ENCODE measurements at places on chromosomes 7 and 10. TPM values are rescaled to one million over a fixed set of nuclear protein-coding genes. Genes with fewer than 3 reads are reported as not detected.

DNA sequence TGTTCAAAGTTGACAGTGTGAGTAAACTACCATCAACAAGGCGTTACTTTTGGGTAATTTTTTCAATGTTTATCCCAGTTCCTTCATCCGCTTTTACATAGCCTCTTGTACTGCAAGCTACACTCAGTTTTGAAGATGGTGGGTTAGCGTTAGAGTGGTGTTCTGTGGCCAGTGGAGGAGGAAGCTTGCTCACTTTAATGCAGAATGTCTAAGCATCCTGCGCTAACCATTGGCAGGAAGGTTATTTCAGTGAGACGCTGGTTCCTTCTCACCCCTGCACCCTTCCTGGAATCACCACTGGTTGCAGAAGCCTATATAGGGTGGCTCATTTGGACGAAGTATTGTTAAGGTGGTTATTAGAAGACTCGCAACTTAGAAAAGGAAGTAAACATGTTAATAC lies 159.1 kb downstream of the CELF2 start:
- peak; percentile 55 for DNase-seq

DNA sequence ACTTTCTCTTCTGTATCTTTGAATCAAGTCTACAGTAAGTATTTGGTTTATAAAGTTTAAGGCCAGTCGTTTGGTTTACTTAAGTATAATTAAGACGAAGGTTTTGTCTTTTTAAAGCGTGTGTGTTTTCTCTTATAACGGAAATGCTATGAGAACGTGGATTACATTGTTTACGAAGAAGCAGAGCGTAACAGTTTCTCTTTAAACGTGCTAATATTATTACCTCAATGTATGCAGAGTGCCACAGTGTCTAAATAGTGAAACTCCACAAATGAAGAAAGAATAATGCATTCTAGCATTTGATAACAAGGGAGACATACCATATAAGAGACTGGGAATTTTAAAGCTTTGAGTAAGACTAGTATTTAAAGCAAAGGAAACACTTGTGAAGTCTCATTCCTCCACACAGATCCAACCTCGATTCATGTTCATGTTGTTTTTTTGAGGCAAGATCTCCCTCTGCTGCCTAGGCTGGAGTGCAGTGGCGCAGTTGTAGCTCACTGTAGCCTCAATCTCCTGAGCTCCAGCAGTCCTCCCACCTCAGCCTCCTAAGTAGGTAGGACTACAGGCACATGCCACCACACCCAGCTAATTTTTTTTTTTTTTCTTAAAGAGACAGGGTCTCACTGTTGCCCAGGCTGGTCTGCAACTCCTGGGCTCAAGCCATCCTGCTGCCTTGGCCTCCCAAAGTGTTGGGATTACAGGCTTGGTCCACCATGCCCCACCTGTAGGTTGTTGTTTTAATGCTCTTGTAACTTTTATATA lies 75.1 kb downstream of the ANKRD61 start:
- peak; percentile 20 for DNase-seq

- no peak for DNase-seq
Observed at GRCh38 chr7:27714831-27715444, 25.0 kb upstream of the TAX1BP1 start.

GRCh38 chr7:16753102-16753931 lies at the start of gene TSPAN13:
TSS of gene TSPAN13 (plus strand) at chr7:16753755. CDS start at chr7:16753968, 213 bp downstream.
- DNase-seq: peak; percentile 34

Gene TECTB
- not detected for total RNA-seq

GRCh38 chr7:21193895-21194294 lies 234.0 kb upstream of the SP4 start:
- no peak for DNase-seq

DNA sequence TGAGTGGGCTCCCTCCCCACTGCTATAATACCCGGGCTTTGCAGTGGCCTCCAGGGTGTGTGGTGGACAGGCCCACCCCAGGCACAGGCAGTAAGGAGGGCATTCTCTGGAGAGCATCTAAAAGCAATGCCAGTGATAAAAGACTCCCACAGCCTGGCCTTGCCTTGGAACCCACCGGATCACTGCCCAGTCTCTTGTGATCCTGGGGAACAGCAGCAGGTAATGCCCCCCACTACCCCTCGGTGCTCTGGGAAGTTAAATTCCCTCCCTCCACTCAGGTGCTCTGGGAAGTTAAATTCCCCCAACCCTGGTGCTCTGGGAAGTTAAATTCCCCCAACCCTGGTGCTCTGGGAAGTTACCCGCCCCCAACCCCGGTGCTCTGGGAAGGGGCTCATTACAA lies 565.2 kb downstream of the TCERG1L start:
- no peak for DNase-seq

- no peak for DNase-seq
Observed at GRCh38 chr10:119401671-119402395, 140.7 kb downstream of the RGS10 start.

- no peak for DNase-seq
Observed at GRCh38 chr7:37495574-37496184, 47.0 kb upstream of the ELMO1 start.

DNA sequence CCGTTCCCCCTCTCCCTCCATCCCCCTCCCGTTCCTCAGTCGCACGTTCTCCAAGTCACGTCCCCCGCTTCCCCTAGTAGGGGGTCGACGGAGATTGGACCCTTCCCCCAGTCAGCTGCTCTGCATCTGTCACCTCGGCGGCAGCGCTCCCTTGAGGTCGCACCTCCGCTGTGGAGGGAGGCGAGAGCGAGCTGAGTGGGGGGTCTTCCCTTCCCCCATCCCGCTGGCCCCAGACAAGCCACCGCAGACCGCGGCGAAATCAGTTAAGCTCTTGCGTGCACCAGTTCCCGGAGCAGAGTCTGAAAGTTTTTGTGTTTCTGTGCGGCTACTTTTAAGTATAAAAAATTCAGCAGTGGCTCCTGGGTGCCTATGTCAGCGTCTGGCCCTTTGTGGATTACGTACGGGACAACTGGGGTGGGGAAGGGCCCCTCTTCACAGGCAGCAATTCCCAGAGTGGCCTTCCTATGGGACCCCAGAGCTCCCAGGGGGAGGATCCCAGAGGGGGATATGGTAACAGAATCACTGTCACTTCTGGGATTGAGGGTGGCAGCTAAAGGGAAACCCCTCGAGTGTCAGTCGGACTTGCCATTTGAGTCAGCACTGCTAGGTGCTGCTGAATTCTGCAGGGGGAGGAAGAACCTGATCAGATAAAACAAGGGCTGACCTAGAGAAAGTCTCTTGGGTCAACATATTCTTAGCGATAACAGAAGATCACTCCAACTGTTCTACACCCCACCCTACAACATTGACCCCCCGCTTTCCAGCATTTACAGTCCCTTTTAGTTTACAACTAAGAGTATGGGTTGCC lies 12.5 kb upstream of the DDIT4 start:
- DNase-seq: peak; percentile 57

GRCh38 chr7:78345979-78346378 lies 547.4 kb downstream of the PHTF2 start:
- no peak for DNase-seq

Gene SERPINE1
- total RNA-seq: 0.31 TPM

- no peak for DNase-seq
Observed at GRCh38 chr10:66719483-66719882, 206.4 kb upstream of the LRRTM3 start.

- no peak for DNase-seq
Observed at GRCh38 chr10:91352760-91353159, 57.4 kb upstream of the HECTD2 start.

- DNase-seq: no peak
Observed at GRCh38 chr10:75332081-75332480, 69.5 kb downstream of the ZNF503 start.

Gene SHH
- not detected for total RNA-seq

GRCh38 chr10:71782917-71783490 lies 9.7 kb upstream of the VSIR start:
- DNase-seq: no peak

DNA sequence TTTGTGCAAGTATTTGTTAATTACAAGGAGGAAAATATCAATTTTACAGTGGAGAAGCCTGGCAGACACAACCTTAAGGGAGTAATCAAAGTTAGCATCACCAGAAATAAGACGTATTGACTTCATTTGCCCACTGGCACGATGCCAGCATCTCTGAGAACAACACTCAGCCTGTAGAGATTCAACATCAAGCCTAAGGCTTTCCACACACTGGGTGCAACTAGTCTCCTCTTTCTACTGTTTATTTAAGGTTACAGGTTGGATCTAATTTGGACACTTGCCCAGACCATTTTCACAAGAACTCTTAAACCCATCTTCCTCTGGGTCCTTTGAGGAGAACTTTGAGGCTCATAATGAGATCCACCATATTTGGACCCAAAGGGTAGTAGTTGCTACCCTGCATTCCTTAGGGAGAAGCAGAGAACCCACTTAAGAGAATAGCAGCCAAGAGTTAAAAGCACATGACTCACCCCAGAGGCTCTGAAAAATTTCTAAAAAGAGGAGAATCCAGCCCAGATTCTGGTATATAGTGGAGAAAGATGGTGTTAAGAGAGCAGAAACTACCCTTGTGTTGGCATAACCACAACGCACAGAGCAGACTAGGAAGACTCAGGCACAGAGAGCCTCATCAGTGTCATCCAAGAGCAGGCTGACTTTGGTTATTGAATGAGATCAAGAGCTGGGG lies 97.3 kb downstream of the CCDC71L start:
- no peak for DNase-seq

DNA sequence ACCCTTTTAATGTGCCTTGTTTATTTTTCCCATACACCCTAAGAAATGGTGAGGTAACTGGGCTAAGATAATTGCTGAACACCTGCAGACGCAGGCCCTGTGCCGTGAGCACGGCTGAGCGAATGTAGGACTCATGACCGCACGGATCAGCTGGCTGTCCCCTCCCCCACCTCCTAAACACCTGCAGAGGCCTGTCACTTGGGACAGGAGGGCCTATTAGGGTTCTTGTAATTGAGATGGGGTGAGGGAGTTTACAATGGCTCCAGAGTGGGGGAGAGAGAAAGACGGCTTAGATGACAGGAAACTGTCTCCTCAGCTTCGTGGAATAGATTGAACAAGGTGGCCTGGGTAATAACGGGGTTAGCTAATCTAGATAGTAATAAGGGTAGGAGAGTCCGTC lies 291.7 kb upstream of the HABP2 start:
- DNase-seq: no peak

- DNase-seq: no peak
Observed at GRCh38 chr7:78153285-78153684, 354.7 kb downstream of the PHTF2 start.

Gene SORCS3
- not detected for total RNA-seq
